ENCODE measurements at places on chromosomes 13 and 19. TPM values are rescaled to one million over a fixed set of nuclear protein-coding genes. Genes with fewer than 3 reads are reported as not detected.

DNA sequence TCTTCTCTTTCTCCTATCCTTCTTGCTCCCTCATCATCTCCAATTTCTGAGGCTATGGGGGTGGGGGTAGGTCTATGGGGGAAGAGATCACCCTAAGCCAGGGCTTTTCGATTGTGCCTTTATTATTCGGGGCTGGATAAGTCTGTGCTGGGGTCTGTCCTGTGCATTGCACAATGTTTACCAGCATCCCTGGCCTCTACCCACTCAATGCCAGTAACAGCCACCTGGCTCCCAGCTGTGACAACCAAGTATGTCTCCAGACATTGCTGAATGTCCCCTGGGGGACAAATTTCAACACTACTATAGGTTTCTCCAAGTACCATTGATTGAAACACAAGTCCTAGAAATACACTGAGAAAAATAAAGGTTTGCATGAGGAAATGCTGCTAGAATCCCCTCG is 13.2 kb downstream of the CBY2 start:
- H3K4me1 ChIP-seq: no peaks in the 10 kb centered on the region
- no peak overlapping the region for H3K27ac ChIP-seq
- DNase-seq: no peak
- no peaks in the 10 kb centered on the region for H3K36me3 ChIP-seq

DNA sequence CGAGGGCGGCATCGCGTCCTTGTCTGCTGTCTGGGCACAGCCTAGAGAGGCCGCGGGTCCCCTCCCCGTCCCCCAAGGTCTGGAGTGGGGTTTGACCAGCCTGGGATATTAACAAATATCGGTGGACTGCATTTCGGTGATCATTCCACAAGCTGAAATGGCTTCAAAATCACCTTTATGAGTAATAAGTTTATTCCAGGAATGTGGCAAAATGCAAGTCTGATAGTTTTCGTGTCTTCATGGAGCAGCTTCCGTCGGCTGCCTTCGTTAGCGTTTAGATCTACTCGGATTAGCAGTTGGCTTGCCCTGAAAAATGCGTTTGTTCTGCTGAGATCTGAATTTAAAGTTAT is 1.1 kb upstream of the GJA3 start:
- DNase-seq: no peak
- no peak overlapping the region for H3K27ac ChIP-seq
- peak overlapping the region; percentile 77 for H3K4me3 ChIP-seq
- peaks cover 62% of the 10 kb centered on the region for H3K27me3 ChIP-seq
- peaks cover 1% of the 10 kb centered on the region for H3K36me3 ChIP-seq
- peaks cover 18% of the 10 kb centered on the region for H3K4me1 ChIP-seq

DNA sequence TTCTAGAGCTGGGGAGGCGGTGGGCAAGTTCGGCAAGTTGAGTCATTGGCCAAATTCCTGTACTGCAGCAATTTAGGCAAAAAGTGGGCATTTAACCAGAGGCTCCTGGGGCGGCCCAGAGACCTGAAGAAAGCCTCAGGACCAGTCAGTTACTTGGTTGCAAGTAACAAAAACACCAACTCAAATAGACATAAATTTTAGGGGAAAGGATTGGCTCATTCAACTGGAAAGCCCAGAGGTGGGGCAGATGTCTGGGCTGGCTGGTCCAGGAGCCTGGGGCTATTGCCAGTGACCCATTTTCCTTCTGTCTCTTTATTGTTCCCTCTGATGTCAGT is 97.1 kb downstream of the SIPA1L3 start:
- no peaks in the 10 kb centered on the region for H3K27me3 ChIP-seq
- H3K36me3 ChIP-seq: no peaks in the 10 kb centered on the region
- DNase-seq: no peak
- peaks cover 3% of the 10 kb centered on the region for H3K4me1 ChIP-seq

- no peaks in the 10 kb centered on the region for H3K27me3 ChIP-seq
- no peaks in the 10 kb centered on the region for H3K36me3 ChIP-seq
- DNase-seq: no peak
- no peaks in the 10 kb centered on the region for H3K4me1 ChIP-seq
Measured at GRCh38 chr13:66159511-66159910, 1070.6 kb downstream of the PCDH9 start.

Gene LIN7B
- total RNA-seq: 6.0 TPM

GRCh38 chr13:98411617-98412265 is 165.2 kb downstream of the STK24 start:
- H3K27ac ChIP-seq: no peak overlapping the region
- H3K36me3 ChIP-seq: no peaks in the 10 kb centered on the region
- no peak for DNase-seq

DNA sequence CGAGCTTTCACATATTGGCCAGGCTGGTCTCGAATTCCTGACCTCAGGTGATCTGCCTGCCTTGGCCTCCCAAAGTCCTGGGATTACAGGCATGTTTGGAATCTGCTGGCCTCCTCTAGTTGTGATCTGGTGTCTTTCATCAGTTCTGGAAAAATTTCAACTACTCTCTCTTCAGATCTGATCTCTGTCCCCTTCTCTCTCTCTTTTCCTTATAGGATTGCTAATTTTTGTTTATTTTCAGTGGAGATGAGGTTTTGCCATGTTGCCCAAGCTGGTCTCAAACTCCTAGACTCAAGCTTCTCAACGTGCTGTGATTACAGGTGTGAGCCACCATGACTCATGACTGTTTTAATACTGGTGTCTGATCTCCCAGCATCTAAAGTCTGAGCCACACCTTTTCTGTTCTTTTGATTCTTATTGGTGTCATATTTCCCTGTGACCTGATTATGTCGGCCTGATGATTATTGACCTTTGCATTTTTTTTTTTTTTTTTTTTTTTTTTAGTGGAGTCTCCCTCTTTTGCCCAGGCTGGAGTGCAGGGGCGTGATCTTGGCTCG is 10.4 kb upstream of the NANOS2 start:
- peaks cover 22% of the 10 kb centered on the region for H3K4me1 ChIP-seq
- H3K27ac ChIP-seq: no peak overlapping the region
- no peaks in the 10 kb centered on the region for H3K36me3 ChIP-seq
- H3K27me3 ChIP-seq: peaks cover 7% of the 10 kb centered on the region
- DNase-seq: no peak

GRCh38 chr13:110592665-110593064 is 22.7 kb upstream of the NAXD start:
- H3K4me1 ChIP-seq: peaks cover 1% of the 10 kb centered on the region
- H3K4me3 ChIP-seq: no peak overlapping the region
- no peak for DNase-seq
- H3K27ac ChIP-seq: no peak overlapping the region

DNA sequence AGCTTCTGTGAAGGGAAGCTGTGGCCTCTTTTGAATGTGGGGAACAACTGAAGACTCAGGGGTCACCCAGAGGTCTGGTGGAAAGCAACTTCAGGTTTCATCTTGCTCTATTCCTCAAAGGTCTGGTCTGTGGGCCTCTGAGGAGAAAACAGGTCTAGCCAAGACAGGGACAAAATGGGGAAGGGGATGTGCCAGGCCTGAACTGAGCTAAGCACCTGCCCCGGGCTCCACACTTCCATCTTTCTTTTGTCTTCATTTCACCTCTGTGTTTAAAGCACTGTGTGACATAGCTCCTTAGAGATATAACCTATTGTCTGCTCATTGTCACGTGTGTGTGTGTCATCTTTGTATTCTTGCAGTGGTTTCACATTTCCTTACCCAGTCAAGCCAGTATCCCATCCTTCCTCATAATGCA is 19.9 kb upstream of the GDF15 start:
- H3K27ac ChIP-seq: no peak overlapping the region
- H3K36me3 ChIP-seq: peaks cover 21% of the 10 kb centered on the region
- H3K27me3 ChIP-seq: no peaks in the 10 kb centered on the region
- no peak for DNase-seq

DNA sequence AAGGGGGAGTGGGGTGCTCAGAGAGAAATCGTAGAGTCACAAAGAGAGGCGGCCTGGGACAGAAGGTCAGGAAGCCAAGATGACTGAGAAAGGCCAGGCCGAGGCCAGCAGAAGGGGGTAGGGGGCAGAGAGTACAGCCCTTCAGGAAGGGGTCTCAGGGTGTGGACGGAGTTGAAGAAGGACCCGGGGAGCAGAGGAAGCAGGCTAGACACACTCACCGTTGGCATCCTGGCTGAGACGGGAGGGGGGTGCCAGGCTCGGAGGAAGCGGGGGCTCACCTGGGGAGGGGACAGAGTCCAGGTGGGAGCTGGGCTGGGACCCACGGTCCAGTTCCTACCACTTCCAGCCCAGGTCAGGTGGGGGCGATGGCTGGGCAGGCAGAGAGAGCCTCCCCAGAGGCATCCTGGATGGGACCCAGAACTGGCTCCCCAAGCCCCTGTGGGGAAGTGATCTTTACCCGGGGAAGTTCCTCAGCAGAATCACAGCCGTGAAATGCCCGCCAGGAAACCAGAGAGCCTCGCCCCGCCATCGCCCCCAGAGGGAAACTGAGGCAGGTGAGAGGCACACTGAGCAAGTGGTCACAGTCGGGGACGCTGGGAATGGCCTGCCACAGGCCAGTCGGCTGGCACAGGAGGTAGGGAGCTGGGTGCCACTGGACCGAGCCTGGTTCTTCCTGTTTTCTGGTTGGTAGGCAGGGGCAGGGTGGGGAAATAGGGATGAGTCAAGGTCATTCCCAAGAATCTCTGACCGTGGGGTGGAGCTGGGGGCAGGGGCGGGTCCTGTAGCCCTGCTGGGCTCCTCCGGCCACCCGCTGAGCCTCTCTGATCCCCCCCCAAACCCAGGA is 1.4 kb downstream of the MATK start:
- no peak for DNase-seq
- peaks cover 28% of the 10 kb centered on the region for H3K36me3 ChIP-seq
- H3K27me3 ChIP-seq: peaks cover 9% of the 10 kb centered on the region

DNA sequence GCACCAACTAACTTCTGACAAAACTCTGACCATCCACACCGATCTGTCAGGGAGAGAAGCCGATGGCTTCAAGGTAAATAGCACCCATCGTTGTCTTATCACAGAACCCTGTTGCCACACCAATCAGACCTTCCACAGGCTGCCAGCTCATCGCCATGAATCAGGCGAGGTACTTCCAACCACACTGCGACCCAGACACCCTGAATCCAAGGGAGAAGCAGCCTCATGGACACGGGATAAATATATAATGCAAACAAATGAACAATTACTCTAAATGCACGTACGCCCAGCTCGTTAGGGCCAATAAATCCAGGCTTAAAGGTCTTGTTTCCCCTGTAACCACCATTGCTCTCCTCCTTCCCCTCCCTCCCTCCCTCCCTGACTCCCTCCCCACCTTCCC is 20.8 kb downstream of the RANBP3 start:
- DNase-seq: no peak
- no peak overlapping the region for H3K27ac ChIP-seq
- H3K4me1 ChIP-seq: peaks cover 68% of the 10 kb centered on the region
- H3K27me3 ChIP-seq: no peaks in the 10 kb centered on the region
- peaks cover 16% of the 10 kb centered on the region for H3K36me3 ChIP-seq
- no peak overlapping the region for H3K4me3 ChIP-seq

DNA sequence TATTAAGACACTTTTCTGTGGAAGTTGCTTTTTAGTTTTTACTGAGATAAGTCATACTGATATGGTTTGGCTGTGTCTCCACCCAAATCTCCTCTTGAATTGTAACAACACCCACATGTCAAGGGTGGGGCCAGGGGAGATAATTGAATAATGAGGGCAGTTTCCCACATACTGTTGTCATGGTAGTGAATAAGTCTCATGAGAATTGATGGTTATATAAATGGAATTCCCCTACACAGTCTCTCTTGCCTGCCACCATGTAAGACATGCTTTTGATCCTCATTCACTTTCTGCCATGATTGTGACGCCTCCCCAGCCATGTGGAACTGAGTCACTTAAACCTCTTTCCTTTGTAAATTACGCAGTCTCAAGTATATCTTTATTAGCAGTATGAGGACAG is 1340.4 kb downstream of the SLITRK5 start:
- no peaks in the 10 kb centered on the region for H3K4me1 ChIP-seq
- no peak for DNase-seq
- H3K27ac ChIP-seq: no peak overlapping the region
- H3K36me3 ChIP-seq: no peaks in the 10 kb centered on the region
- H3K4me3 ChIP-seq: no peak overlapping the region

GRCh38 chr19:1365319-1366269 is 18.1 kb upstream of the NDUFS7 start:
- H3K4me3 ChIP-seq: no peak overlapping the region
- peaks cover 22% of the 10 kb centered on the region for H3K36me3 ChIP-seq
- H3K27me3 ChIP-seq: no peaks in the 10 kb centered on the region
- peaks cover 22% of the 10 kb centered on the region for H3K4me1 ChIP-seq
- no peak for DNase-seq

GRCh38 chr13:28147495-28147894 is 9.2 kb downstream of the PAN3 start:
- H3K27me3 ChIP-seq: no peaks in the 10 kb centered on the region
- H3K4me3 ChIP-seq: no peak overlapping the region
- H3K36me3 ChIP-seq: peaks cover 8% of the 10 kb centered on the region
- no peak overlapping the region for H3K27ac ChIP-seq

- DNase-seq: no peak
- no peak overlapping the region for H3K4me3 ChIP-seq
- no peak overlapping the region for H3K27ac ChIP-seq
- H3K4me1 ChIP-seq: no peaks in the 10 kb centered on the region
Measured at GRCh38 chr13:34990399-34991214, 48.5 kb downstream of the NBEA start.

DNA sequence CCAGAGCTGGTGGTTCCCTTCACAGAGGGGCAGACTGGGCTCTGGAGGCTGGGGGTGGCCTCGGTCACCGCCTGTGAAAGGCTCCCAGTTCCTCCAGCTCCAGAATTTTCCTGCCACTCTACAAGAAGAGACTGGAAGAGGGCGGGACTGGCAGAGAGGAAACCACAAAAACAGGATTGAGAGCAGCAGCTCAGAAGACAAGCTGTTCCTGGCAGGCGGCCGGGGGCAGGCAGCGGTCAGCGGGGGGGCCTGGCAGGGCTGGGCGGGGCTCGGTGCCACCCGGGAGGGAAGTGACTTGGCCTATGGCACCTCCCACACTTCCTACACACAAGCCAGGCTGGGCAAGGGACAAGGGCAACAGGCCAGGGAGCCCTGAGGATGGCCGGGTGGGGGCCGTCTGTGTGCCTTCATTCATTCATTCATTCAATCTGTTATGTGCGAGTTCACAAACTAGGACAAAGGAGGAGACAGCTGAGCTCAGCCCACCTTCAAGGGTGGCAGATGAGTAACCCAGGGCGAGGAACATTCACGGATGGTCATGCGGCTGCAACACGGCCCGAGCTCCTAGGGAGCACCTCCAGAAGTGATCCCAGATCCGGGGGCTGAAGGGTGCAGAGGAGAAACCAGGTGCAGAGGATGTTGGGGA is 16.9 kb upstream of the BTBD2 start:
- peak; percentile 79 for DNase-seq
- peak overlapping the region; percentile 84 for H3K27ac ChIP-seq
- peaks cover 25% of the 10 kb centered on the region for H3K4me1 ChIP-seq
- peaks cover 2% of the 10 kb centered on the region for H3K36me3 ChIP-seq
- no peaks in the 10 kb centered on the region for H3K27me3 ChIP-seq
